ENCODE measurements at places on chromosomes 3 and 15.
A peak's percentile ranks its signal among the peaks of the same experiment; 100 is the strongest.

GRCh38 chr3:114496874-114497273, 203.0 kb downstream of the TIGIT start:
- no peak for DNase-seq

DNA sequence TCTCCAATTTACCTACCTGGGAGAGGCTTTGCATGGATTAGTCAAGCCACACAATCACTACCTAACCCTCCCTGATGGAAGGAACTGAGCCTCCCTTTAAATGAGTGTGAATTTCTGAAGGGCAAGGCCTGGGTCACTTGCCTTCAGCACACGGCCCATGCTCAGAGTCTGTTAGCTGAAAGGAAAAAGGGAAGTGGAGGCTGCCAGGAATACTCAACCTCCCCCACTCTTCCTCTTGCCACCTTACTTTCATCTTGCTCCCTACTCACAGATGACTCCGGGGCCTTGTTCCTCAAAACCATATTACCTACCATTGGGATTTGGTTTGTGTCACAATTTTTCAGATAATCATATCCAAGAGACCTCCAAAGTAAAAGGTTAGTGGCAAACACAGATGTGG, 220.0 kb downstream of the ABHD5 start:
- DNase-seq, result no peak

DNA sequence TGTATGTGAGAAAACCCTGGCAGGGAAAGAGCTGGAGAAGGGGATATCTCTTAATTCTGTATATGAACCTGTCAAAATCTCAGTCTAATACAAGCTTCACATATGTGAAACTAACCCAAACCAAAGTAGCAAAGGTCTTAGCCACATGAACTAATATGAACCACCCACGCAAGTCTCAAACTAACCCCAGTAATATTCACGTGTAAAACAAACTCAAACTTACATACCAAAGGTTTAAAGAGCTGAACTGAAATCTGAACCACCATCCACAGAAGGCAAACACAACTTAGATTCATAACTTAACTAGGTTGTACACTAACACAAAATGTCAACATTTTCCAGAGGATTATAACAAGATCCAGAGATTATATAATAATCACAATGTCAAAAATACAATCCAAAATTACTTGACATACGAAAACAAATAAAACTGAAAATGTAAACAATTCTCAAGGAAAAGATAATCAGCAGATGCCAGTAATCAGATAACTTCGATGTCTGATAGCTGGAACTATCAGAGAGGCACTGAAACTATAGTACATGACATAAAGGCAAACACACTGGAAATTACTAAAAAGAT, 64.1 kb downstream of the VPS13C start:
- no peak for DNase-seq

GRCh38 chr15:79023546-79023890, 67.1 kb downstream of the RASGRF1 start:
- DNase-seq, result no peak

DNA sequence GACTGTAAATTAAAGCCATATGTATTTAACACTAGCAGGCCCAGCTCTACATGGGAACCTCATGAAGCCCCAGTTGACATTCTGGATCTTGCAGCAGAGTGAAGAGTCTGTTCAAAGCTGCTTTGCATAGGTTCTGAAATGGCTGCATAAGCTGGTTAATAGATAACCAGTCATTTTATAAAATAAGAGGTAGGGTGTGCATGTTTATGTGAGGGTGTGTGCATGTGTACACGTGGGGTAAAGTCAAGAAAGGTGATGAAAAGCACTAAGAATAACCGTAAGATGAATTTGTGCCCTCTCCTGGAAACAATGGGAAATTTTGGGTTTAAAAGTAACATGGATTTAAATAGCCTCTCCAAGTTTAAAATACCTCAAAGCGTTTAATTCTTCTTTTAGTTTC, 33.0 kb downstream of the PAQR9 start:
- no peak for DNase-seq

GRCh38 chr3:36943601-36944000, 1.3 kb downstream of the TRANK1 start:
- DNase-seq, result no peak

DNA sequence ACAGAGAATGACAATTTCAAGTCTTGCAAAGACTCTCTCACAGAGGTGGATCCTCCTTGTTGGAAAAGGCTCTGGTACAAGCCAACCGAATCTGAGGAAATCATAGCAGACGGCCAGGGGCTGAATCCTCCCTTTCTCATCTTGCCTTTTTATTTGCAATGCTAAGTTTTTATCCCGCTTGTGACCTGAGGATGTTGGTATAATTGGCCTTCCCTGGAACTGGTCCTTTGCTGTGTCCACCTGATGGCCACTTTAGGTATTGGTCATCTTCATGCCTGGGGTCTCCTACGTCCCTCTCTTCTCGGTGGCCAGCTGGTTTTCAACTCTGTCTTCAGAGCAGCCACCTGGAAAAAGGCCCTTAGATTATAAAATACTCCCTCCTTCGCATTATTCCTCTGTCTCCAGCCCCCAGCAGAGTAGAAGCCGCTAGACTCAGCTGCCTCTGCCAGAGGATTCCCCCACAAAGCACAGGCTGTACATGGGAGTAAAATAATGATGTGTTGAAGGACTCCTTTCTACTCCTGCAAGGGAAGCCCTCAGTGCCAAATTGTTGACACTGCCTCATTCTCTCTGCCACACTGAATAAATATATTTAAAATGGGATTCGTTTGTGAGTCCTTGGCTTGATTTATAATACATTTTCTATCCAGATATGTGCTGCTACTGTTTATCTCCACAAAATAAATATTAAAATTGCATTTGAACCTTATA, 208.9 kb upstream of the CFAP20DC start:
- DNase-seq, result no peak

- DNase-seq, result no peak
Measured at GRCh38 chr3:23277688-23278087, 74.6 kb downstream of the UBE2E2 start.

GRCh38 chr15:100081454-100081853, 260.3 kb downstream of the ADAMTS17 start:
- DNase-seq, result no peak

GRCh38 chr15:58981808-58982475, 5.5 kb upstream of the RNF111 start:
- DNase-seq, result no peak

DNA sequence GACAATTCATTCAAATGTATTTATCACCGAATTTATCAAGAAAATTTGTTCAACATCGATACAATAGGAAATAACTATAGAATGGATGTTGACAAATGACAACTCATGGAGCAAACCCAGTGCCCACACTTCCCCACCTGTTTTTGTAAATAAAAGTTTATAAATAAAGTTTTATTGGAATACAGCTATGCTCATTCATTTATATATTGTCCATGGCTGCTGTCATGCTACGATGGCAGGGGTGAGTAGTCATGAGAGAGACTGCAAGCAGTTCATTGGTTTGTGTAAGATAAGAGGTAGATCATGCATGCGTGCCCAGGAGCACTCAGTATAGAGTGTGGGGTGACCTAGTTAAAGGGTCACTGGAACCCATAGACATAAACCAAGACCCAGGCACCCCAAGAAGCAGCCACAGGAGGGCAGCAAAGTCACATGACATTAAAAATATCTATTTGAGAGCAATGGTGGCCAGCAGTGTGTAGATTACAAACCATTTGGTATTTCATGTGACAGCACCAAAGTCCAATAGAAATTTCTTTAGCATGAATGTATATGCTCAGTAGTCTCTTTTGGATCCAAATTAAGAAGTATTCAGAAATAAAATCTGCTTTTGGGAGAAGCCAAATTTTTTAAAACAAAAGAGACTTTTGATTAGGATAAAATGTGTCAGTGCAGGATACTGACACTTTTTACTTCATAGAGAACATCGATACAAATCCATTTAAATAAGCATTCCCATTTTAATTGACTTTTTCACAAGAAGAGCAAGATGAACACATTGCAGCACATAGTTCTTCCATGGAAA, 794.8 kb downstream of the MCTP2 start:
- DNase-seq, result no peak

DNA sequence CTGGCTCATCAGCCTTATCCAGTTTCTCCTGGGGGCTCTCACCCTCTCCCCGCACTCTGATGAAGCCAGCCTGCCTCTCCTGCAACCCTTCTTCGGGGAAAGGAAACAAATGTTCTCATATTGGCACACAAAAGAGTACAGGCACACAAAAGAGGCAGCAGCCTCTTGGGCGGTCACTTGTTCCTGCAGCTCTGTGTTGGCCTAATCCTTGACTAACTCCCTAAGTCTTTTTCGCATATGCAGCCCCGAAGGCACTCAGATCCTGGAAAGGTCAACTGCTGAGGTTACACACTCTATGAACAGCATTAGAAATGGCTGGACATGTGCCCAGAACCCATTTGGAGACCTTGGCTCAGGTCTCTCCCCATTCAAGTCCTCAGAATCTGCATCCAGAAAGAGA, 7.4 kb upstream of the CAMP start:
- peak; percentile 59 for DNase-seq
